ENCODE measurements at places on chromosomes 5 and 9.

- peak; percentile 18 for DNase-seq
Observed at GRCh38 chr5:142716963-142717362, 31.1 kb upstream of the FGF1 start.

- DNase-seq, result peak; percentile 16
Observed at GRCh38 chr5:57172466-57173318, 1.2 kb upstream of the GPBP1 start.

GRCh38 chr5:15794052-15794985, 294.3 kb downstream of the FBXL7 start:
- no peak for DNase-seq

- no peak for DNase-seq
Observed at GRCh38 chr5:59485629-59486439, 407.7 kb downstream of the PDE4D start.

- no peak for DNase-seq
Observed at GRCh38 chr9:72038408-72038807, 22.0 kb downstream of the C9orf57 start.

DNA sequence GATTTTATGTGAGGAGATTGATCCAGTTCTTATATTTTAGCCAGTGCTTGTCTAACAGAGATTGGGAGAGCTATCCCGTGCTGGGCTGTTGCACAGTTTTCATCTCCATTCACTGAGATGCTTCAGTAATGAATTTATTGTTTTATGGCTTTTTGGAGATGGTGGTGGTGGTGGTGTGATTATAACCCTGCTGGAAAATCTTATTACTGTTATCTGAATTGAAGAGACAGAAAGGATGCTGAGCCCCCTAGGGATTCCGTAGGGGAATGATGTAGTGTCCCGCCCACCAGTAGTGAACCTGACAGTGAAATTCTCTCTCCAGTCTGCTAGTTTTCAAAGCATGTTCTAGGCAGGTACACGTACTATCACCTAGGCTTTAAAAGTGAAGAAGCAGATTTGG, 1.9 kb downstream of the RAI14 start:
- no peak for DNase-seq

DNA sequence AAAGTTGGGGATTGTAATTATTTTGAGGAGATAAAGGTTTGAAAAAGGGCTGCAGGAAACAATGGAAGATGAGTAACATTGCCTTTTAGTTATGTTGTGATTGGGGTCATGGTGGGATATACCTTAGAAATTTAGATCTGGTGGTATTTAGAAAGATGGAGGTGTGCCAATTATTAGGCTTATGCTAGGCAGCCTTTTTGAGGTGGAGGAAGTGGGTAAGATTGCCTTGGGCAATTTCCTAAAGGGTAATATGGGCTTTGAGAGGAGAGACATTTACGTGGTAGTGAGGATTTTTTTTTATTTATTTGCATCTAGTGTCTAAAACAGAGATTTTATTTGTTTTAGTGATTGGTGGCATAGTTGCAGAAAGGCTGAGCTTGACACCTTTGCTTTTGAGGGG, 10.5 kb downstream of the HSPA4 start:
- DNase-seq, result no peak

GRCh38 chr9:99595796-99596195, 225.9 kb upstream of the NR4A3 start:
- DNase-seq, result no peak

DNA sequence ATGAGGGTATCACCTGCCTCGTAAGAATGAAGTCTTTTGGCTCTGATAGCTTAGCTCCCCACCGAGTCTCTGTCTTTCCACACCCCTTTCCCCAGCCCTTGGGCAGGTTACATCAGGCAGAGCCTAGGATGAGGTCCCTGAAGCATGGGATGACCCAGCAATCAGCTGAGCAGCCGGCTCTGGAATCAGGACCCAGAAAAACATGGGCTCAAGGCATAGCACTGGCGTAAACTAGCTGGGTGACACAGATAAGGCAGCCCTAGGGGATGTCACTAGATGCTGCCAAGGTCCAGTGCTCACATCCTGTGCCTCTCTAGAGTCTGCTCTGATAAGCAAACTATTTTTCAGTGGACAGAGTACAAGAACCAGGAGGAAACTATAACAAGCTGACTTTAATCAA, 26.6 kb downstream of the IDNK start:
- DNase-seq, result no peak

DNA sequence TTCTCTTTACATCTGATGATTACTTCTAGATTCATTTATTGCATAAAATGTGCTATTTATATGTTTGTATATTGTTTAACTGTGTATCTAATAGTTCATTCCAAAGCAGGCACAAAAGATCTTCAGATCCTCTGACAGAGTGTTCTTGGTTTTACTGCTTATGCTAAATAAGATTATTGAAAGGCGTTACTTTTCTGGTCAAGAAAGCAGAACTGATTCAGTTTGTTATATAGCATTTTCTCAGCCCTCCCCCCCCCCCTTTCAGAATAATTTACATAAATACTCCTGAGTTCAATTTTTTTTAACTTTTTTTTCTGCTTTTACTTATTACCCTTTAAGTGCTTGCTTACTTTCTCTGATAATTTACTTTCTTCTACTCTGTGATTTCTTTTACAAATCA, 15.4 kb downstream of the CDC42SE2 start:
- no peak for DNase-seq
